ENCODE measurements at places on chromosomes 7 and 10.

GRCh38 chr10:1287487-1287886 lies 231.3 kb downstream of the WDR37 start:
- DNase-seq = no peak

DNA sequence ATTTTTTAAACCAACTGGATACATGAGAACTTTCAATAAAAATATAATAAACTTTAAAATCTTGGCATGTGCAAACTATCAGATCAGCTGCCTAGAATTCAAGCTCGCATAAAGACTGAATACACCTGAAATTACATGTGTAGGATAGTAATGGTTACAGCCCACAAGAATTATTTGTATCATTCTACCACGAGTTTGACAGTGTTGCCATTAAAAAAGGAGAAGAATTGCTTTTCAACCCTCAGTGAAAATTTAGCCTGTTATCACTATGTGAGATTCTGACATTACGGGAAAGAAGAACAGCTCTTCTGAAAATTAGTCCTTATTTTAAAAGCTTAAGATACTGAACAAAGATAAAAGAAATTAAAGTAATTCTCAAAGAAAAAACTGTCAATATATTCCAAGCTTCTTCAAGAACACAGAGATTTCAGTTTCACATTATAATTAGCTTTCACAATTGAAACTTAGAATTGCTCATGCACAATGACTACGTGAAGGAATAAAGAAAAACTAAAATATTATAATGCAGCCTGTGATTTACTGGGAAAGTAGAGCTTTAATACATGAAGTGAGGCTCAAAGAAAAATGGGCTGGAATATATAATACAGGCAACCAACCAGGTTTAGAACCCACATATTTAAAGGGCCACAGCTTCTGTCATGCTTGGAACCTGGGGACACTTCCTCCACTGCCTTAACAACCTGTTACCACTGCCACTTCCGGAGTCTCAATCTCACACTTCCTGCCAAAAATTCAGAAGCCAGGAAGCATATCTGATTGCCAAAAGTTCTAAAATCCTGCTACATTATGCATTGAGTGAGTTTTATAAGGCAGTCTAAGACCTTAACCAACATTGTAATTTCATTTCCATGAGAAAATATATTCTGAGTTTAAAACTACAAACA lies 23.2 kb downstream of the TPK1 start:
- DNase-seq = peak; percentile 21

- DNase-seq = no peak
Observed at GRCh38 chr10:116055917-116056252, 217.1 kb downstream of the GFRA1 start.

DNA sequence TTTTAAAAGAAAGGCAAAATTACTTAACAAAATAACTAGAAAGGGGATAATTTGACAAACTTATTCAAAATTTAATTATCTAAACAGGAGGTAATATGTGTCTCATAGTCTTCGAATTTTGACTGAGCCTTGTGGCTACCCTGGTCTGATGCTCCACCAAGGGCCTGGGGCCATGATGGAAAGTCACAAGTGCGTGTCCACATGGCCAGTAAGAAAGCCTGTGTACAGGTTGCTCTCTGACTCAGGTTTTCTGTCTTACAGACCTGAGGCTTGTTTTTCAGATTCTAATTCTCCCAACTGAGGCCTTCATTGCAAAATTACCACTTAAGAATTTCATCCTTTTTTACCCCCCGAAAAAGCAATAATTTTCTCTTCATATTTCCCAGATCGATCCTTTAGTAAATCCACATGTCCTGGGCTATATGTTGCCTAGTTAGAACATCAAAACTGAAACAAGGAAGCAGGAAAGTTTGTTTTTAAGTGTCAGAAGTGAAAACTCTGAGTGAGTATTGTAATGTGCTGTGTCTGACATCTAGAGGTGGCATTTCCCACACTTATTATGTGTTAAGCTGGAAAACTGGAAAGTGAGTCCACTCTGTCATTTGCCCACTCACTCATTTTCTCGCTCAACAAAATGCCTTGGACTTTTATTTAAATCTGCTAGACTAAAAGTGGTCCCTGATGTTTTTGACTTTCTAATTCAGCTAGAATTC lies 10.0 kb downstream of the CYP3A43 start:
- DNase-seq = no peak

DNA sequence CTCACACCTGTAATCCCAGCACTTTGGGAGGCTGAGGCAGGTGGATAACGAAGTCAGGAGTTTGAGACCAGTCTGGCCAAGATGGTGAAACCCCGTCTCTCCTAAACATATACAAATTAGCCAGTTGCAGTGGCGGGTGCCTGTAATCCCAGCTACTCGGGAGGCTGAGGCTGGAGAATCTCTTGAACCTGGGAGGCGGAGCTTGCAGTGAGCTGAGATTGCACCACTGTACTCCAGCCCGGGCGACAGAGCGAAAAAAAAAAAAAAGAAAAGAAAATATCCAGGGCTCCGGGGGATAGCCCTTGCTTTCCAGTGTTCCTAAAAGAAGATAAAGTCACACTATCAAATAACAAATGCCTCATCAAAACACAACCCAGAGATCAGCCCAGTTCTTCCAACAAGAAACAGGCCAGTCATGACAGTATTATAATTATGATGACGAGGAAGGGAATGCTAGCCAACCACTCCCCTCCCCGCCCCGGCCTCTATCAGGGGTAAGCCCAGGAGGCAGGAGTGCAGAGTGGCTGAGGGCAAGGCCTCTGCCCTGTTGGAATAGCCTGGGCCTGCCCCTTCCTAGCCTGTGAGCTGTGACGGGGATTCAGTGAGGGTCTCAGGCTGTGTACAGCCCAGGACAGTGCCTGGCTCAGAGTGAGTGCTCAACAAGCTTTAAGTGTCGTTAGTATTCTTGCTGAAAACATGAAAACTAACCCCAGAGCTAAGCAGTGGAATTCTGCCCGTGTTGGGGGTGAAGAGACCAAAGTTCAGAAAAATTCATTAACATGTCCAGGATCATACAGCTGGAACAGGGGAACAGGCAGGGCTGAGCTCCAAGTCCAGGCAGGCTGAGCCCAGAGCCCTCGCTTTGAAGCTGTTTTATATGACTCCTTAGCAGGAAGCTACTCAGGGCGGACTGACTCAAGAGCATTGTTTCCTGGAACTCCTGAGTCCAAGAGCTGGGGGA lies 54.3 kb downstream of the FAM241B start:
- DNase-seq = no peak

- no peak for DNase-seq
Observed at GRCh38 chr7:142776206-142776844, 5.6 kb downstream of the PRSS2 start.

DNA sequence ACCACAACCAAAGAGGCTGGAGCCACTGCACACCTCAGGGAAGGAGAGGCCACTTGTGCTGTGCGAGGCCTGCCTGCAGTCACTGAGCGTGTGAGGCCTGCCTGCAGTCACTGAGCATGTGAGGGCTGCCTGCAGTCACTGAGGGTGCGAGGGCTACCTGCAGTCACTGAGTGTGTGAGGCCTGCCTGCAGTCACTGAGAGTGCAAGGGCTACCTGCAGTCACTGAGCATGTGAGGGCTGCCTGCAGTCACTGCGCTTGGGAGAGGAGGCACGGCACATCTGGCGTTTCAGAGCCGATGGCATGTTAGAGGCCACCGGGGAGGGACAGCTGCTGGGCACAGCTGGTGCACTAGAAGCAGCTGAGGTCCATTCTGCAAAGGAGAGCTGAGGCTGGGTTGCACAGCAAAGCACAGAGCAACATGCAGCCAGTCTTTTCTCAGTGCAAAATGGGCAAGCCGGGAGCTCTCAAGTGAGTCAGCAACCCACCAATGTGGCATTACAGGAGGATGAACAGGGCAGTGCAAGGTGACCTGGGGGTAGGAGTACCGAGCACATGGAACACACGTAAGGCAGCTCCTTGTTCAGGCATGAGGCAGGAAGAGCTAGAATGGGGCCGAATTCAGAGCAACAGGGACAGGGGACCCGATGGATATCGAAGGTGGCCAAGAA lies 540.1 kb downstream of the PTPRN2 start:
- DNase-seq = no peak

DNA sequence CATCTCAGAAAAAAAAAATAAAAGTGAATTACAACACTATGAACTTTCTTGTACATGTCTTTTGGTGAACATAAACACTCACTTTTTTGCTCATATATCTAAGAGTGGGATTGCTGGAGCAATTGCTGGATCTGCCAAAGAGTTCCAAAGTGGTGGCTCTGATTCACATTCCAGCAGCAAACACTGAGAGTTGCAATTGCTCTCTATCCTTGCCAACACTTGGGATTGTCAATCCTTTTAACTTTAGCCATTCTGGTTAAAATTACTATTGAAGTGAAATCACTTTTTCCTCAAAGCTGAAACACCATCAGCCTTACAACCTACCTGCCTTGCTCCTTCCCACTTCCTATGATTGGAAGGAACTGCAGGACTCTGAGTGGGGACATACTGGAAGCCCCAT lies 70.7 kb downstream of the CDHR3 start:
- no peak for DNase-seq

GRCh38 chr7:22173685-22174573 lies 183.0 kb downstream of the RAPGEF5 start:
- DNase-seq = peak; percentile 4

- DNase-seq = no peak
Observed at GRCh38 chr10:5608608-5609220, 57.7 kb downstream of the ASB13 start.

- no peak for DNase-seq
Observed at GRCh38 chr7:139798892-139799291, 21.1 kb upstream of the HIPK2 start.

DNA sequence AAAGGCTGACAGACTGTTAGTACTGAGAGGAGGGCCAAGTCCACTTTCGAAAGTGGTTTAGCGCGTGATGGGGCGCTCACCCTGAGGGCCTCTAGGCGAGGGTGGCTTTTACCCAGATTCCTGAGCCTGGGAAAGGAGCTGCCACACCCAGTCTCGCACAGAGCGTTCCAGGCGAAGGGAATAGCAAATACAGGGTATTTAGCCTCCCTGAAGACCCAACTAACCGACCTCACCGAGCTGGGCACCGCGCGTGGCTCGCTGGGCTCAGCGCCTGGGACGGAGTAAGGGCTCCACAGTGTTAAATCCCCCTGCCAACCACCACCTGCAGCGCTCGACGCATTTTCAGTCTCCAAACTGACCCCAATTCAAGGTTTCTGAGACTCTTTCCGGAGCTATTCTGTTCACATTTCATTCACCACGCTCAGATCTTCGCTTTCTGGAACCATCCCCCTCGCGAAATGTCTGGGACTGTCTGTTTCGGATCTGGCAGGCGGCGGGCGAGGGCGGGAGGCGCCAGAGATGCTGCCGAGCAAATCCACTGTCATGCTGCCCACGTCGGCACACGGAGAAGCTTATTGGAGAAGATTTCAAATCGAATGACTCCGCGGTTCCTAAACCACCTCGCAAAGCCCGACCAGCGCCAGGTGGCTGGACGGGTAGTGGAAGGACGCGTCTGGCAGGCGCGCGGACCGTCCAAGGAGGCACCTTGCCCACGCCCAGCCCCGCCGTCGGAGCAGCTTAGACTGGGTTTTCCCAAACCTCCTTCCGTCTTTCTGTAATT lies 1.4 kb upstream of the OSBPL3 start:
- DNase-seq = peak; percentile 44

GRCh38 chr10:33333260-33334101 lies 986 bp downstream of the NRP1 start:
- DNase-seq = peak; percentile 38

DNA sequence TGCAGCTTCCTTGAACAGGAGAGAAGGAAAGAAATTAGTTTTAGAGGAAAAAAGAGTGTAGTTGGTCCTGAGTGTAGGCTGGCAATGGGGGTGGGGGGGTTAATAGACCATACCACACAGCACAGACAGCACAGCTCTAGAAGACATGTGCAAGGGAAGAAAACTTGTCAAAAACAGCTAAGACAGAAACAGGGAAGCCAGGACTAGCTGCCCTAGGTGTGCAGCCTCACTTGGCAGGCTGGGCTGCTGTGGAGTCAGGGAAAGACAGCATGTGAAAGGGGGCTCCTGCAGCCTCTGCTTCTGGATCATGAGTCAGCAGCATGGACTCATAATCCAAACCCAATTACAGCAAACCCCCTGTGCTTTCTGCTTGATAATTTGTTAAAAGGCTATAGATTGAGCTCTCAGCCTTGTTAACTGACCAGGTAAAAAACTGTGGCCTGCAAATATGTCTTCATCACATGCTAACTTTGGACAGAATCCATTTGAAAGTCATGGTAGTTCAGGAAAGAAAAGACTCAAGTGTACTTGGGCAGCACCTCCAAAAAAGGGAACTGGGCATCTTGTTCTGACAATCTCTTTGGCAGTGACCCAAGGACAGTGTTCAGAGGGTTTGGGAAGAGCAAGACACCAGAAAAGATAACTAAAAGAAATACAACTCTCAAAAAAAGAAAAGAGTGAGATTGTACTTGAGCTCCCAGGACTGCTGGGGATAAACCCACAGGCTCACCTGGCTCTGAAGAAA lies 142.2 kb upstream of the VWC2 start:
- no peak for DNase-seq

DNA sequence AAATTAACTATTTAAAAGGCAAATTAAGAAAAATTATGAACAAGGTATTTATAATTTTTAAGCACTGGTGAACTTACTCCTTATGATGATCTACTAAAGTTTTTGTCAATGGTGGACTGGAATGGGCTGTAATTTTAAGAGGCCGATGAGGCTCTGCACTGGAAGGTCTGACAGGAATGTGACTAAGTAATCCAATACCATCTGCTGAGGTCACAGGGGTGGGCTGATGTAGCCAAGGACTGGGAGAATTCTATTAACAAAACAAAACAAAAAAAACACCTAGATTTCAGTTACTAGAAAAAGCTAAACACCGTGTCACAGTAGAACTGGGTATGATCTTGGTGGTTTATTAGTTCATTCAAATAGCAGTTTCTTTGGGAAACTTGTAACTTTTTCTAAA lies 75.9 kb downstream of the NRBF2 start:
- no peak for DNase-seq

- DNase-seq = no peak
Observed at GRCh38 chr10:77504196-77504872, 133.3 kb downstream of the KCNMA1 start.

DNA sequence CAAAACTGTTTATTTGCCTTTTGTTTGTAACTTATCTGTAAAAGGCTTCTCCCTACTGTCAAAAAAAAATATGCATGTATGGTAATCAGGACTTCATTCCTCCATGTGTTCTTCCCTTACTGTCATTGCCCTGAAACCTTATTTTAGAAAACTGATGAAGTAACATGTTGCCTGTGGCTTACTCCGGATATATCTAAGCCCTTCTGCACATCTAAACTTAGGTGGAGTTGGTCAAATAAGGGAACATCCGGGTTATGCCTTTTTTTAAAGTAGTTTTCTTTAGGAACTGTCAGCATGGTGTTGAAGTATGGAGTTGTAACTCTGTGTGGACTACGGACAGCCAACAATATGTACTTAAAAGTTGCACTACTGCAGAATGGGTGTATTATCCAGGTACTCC lies 6.2 kb downstream of the SAR1A start:
- DNase-seq = no peak

GRCh38 chr10:14686356-14686755 lies 88.3 kb downstream of the FAM107B start:
- no peak for DNase-seq

All from stimulated activated naive CD8-positive, alpha-beta T cell treated with anti-CD3 and anti-CD28 coated beads, Interleukin-15, amount 100 ng/mL, for 72 hours (primary cell).